ENCODE measurements at places on chromosomes 6 and 20.

DNA sequence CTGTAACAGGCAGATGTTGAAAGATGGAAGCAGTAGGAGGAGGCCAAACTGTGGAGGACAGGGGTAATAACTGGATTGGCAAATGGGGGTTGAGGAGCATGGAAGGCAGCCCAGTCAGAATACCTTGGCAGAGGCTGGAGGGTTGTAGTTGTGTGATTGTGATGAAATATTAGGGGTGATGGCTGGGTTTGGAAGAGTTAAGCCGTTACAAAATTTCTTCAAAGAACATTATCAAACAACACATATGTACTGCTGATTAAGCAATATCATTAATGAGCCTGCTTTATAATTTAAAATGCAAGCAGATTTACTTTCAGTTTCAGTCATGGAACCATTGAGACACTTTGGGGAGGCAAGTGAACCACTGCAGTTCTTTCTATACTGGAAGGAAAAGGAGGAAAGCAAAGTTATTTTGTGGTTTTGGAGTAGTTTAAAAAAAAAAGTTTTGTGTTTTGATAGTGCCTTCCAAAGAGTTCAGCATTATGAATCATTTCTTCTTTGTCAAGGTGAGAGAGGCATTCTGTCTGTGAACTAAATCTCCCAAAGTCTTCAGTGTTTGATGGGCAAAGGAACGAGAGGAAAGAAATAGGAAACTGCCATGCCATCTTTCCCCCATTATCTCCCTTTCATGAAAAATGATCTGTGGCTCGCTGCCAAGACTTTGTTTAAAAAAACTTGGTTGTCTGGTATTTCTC lies 20.7 kb downstream of the FOXO3 start:
- DNase-seq: peak; percentile 87

DNA sequence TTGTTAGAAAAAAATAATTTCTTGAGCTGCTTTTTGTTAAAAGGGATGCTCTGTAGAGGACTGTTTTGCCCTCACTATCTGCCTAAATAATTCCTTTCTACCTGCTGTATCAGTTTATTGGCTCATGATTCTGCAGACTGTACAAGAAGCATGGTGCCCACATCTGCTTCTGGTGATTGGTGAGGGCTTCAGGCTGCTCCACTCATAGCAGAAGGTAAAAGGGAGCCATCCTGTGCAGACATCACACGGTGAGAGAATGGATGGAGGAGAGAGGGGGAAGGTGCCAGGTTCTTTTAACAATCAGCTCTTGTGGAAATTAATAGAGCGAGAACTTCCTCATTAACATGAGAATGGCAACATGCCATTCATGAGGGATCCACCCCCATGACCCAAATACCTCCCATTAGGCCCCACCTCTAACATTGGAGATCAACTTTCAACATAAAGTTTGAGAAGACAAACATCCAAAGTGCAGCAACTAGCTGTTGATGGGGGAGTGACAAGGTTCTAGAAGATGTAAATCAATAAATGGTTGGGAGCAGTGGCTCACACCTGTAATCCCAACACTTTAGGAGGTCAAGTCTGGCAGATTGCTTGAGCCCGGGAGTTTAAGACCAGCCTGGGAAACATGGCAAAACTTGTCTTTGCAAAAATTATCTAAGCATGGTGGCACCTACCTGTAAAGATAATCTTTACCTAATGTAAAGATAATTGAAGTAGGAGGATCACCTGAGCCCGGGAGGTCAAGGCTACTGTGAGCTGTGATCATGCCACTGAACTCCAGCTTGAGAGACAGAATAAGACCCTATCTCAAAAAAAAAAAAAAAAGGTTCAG lies 15.7 kb upstream of the AHCY start:
- no peak for DNase-seq

DNA sequence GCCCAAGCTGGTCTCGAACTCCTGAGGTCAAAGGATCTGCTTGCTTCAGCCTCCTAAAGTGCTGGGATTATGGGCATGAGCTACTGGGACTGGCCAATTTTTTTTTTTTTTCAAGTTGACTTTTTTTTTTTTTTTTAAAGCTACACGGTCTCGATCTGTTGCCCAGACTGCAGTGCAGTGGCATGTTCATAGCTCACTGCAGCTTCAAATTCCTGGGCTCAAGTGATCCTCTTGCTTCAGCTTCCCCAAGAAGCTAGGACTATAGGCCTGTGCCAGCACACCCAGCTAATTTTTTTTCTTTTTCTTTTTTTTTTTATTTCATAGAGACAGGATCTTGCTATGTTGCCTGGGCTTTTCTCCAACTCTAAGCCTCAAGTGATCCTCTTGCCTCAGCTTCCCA lies 59.5 kb downstream of the NCOA3 start:
- DNase-seq: no peak

- peak; percentile 89 for DNase-seq
Observed at GRCh38 chr6:130482645-130483390, 117.0 kb downstream of the TMEM200A start.

- DNase-seq: no peak
Observed at GRCh38 chr6:146795479-146796133, 196.8 kb downstream of the ADGB start.

DNA sequence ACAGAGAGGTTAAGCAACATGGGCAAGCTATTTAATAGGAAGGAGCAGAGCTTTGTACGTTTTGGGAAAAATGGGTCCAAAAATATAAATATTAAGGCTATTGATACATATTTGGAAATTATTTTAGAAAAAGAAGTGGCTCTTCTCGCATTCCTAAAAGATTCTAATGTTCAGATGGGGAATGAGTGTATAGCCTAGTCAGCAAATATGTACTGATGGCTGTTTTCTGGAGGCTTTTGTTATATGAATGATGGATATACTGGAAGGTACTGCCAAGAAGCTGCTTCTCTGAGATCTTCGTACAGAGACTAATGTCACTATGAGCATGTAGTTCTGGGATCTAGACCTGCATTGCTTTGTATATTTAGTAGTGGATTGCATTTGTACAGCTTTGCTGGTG lies 71.7 kb downstream of the PLAGL1 start:
- no peak for DNase-seq

- DNase-seq: peak; percentile 84
Observed at GRCh38 chr6:2147766-2148448, 97.5 kb downstream of the GMDS start.

- no peak for DNase-seq
Observed at GRCh38 chr6:32843331-32843978, 392 bp downstream of the PSMB8 start.

DNA sequence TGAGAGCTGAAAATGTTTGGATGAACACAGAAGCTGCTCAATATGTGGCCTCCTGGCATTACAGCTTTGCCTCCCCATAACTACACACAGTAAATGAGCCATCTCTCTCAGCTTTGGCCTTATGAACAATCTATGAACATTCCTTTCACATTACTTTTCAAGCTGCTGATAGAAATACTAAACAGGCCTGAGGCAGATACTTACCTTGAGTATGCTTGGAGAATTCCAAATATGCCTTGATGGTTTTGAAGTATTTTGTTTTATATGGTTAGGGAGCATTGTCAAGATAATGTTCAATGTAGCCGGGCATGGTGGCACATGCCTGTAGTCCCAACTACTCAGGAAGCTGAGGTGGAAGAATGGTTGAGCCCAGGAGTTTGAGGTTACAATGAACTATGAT lies 104.5 kb downstream of the CD24 start:
- peak; percentile 16 for DNase-seq

GRCh38 chr6:153059757-153060156 lies 57.2 kb upstream of the MTRF1L start:
- no peak for DNase-seq

- DNase-seq: no peak
Observed at GRCh38 chr6:45132658-45133294, 195.4 kb upstream of the RUNX2 start.

DNA sequence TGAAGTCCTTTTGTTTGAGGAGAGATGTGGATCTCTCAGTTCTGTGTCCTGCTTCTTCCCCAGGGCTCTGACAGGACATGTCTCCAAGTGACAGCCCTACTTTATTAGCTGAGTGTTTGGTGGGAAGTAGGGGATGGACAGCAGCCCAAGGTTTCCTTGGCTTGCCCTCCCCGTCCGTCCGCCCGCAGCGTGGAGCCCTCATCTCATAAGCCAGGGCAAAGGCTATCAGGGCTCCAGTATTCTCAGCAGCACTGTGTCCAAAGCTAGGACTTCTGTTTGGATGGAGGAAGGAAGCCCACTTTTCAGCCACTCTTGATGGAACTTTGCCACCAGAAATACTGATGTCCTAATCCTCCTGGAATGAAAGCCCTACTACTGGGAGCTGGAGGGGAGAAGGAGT lies 13.6 kb downstream of the CDC5L start:
- DNase-seq: no peak

- no peak for DNase-seq
Observed at GRCh38 chr20:1330075-1330830, 1.3 kb upstream of the SDCBP2 start.

DNA sequence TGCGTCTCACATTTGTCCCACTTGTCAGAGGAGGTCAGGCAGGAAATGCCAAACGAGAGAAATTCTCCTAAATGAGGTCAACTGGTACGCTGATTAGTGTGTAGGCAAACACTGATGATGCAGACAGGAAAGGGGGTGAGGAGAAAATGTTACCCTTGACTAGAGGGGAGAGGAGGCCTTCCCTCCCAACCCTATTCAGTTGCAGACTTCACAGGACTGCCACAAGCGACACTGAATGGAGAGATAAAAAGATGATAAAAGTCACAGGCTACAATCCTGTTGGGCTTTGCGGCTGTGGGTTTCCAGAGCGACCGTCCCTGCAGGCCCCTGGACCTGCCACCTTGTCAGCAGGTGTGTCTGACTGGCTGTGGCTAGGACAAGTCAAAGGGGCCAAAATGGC lies 569.4 kb downstream of the CDH26 start:
- no peak for DNase-seq

DNA sequence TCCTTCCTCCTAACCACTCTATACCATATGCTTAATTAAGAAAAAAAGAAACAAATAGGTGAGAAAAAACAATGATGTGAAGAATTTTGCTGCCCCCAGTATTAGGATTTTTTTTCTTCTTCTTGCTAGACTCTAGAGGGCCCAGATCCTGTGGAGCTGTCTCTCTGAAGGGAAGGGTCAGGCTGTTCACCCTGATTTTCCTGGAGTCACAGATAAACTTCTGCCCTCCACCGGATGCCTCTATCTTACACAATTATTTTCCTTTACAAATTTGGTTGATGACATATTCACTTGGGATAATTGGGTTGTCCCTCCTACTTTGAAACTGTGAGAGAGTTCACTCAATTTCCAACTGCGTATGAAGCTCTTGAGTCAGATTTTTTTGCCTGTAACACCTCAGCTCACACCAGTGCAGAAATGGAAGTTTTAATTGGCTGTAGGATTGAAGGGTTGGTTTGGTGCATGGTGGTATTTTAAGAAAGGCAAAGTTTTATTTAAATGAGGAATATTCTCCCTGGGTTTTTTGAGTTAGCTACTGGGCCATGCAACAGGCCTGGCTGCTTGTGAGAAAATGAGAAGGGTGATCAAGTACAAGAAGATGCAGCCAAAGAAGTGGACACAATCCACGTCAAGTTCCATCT lies 73.7 kb upstream of the ESR1 start:
- no peak for DNase-seq

DNA sequence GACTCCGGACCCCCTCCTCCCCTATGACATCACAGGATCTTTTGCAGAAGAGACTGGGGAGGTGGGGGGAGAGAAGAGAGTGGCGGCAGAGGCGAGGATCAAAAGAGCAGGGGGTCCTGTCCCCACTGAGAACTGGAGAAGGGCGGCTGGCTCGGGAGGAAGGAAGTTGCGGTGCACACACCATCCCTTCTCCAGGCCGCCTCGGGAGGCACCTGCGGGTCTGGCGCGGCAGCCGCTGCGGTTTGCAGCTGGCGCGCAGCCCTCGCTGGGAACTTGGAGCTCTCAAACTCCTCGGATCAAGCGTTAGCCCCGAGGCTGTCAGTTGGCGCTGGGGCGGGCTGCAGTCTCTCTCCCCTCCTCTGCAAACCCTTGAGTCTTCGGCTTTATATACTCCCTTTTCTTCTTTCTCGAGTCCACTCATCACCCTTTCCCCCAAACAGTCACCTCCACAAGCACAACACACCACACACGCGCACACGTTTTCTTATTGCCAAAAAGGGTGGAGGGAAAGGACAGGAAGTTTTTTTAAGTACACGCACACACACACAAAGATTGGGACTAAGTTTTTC lies 180.7 kb downstream of the TBXT start:
- no peak for DNase-seq

DNA sequence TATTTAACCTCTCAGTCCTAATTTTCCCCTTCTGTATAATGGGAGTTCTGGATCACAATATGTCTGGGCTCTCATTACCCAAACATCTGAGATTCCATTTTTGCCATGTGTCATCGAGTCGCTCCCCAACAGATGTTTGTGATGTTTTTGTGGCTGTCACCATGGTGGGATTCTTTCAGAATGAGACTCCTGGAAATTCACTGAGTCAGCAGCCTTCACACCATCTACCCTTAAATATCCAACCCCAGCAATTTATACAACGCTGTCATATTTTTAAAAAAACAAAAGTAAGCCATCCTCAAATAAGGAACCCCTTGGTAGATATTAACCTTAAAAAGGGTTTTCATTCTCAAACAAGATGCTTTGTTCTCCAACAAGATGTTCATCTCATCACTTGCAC lies 20.9 kb downstream of the NRSN1 start:
- DNase-seq: no peak

DNA sequence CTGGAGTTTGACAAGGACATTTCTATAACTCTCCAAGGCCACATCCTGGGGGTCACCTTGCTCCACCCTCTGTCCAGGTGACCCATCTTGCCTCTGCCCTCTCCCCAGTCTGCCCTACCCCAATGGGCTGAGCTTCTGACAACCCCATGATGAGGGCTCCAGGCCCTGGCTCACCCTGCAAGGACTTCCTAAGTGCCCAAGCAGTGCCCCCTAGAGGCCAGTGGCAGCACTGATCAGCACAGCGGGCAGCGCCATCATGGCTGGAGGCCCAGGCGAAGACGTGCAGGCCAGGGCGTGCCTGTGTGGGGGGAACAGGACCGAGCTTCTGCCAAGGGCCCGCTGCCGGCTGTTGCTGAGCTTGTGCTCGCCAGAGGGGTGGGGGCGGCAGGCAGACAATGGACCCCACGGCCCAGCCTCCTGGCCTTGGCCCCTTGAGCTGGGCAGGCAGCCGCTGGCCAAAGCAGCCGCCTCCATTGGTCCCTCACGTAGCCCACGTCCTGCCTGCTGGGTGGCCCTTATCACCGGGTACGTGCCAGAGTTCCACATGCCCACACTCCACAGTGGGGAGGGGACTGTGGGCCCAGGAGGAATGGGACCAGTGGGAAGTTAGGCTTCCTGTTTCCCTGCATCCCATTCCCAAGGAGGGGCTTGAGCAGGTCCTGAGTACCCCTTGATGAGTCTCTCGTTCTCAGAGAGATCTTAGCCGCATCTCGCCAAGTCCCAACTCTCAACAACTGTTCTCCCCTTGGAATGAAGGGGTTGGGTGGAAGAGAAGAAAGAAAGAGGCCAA lies 64.3 kb downstream of the MRPL14 start:
- DNase-seq: no peak

- no peak for DNase-seq
Observed at GRCh38 chr20:52592567-52592966, 379.6 kb upstream of the TSHZ2 start.

GRCh38 chr6:159894991-159895390 lies 4.2 kb downstream of the MAS1 start:
- DNase-seq: no peak

- no peak for DNase-seq
Observed at GRCh38 chr20:41223112-41223511, 85.8 kb downstream of the PLCG1 start.
